H9 (cell line): ENCODE measurements at places on chromosomes 16 and 17.

DNA sequence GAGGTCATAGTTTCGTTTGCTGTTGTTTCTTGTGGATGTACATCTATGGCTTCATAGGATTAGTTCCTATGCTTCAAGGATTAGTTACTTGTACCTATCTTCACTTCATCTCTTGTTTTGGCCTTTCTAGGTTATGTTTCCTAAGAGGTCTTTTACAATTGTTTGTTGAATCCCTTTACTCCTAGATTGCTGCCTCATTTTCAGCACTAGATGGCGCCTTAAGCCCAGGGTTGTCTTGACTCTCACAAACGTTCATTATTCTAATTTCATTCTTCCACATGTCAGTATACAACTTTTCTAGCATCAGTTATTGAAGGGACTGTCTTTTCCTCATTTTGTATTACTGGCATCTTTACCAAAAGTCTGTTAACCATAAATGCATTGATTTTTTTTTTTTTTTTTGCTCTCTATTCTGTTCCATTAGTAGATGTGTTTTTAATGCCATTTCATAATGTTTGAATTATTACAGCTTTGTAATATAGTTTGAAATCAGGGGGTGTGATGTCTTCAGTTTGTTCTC, 45.0 kb upstream of the NACA2 start:
- peak; percentile 54 for DNase-seq

DNA sequence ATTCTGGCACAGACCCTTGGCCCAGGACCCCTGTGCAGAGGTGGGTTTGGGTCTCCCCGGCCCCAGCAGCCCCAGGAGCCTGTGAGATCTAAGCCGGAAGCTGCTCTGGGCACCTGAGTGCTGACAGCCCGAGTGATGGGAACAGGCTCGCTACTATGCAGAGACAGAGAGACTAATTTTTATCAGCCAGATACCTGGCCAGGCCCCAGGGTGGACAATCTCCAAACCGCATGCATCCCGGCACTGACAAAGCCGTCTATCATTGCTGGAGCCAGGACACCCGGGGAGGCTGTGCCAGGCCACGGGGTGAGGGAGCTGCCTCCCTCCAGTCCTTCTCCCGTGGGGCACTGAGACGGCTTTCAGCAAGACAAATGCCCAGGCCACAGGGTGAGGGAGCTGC, 25.0 kb downstream of the CBFA2T3 start:
- DNase-seq, result no peak

DNA sequence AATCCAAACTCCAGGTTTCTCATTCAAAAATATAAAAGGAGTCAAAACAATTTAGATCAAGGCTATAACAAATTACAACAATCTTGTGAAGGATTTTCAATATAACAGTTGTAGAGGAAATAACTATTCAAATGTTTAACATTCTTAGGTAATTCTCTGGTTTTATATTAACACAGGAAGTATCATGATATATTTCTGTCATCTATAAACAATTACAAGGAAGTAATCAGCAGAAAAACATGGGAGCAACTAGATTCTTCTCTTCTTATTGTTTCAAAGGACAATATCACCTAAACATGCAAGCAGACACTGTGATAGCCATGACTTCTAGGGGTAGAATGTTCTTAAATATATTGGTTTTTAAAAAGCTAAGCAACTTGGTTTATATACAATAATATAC, 49.9 kb downstream of the FBXL20 start:
- no peak for DNase-seq

DNA sequence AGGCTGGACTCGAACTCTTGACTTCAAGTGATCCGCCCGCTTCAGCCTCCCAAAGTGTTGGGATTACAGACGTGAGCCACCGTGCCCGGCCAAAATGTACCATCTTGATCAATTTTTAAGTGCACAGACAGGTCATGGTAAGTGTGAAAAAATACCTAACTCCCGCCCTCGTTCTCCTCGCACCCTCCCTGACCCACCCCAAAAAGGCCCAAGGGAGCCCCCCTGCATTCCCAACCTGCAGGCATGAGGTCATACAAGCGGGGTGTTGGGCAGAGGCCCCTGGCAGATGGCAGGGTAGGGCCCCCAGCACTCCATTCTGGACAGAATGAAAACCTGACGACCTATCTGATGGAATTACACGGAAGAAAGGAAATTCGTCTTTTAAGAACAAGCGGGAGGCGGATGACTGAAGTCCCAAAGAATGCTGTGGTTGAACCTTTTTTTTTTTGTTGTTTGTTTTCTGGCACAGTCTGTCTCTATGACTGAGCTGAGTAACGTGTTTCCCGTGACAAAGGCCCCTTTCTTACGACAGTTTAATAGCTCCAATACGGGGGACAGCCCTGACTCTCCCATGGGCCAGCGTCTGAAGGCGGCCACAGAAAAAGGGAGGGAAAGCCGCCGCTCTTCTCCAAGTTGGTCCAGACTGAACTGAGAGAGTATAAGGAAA, 376.4 kb downstream of the SLC39A11 start:
- no peak for DNase-seq

DNA sequence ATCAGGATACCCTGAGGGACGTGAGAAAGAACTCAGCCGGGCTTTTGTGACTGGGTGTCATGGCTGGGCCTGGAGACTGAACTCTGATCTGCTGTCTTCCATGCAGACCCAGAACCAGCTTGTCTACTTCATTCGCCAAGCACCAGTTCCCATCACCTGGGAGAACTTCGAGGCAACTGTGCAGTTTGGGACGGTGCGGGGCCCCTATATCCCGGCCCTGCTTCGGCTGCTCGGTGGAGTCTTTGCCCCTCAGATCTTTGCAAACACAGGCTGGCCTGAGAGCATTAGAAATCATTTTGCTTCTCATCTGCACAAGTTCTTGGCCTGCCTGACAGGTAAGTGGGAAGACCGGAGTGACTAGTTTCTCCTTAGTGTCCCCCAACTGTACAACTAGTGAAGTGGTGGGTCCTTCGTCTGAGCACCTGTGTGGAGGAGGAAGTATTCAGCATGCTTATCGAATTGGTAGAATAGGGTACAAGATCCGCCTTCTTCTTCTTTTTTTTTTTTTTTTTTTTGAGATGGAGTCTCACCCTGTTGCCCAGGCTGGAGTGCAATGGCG, 15.5 kb downstream of the DNAH2 start:
- no peak for DNase-seq

DNA sequence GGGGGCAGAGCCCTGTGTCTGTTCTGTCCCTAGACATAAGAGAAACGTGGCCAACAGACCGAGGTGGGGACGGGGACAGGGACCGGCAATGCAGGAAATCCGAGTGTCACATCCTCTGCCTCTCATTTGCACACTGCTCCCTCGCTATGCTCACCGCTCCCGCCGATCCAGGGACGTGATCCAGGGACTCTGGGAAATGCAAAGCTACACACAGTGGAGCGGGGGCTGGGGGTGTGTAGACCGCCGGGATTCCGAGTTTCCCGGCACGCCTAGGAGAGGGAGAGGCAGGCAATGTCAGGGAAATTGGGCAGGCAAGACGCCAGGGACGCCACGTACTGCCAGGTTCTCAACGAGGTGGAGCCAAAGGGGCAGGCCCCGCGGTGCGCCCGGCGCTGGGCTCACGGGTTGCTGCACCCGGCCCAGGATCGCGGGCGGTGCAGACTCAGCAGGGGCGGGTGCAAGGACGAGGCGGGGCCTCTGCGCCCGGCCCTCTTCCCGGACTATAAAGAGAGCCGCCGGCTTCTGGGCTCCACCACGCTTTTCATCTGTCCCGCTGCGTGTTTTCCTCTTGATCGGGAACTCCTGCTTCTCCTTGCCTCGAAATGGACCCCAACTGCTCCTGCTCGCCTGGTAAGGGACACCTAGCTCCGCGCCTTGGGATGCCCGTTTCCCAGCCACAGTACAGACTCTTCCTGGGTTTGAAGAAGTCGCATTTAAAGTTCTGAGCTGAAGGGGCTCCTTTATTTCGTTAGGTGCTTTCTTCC, at the start of gene MT1X:
TSS of gene MT1X (plus strand) at position 532 of the 764 bp plus-strand sequence. CDS start at position 603, 71 bp downstream.
- peak; percentile 80 for DNase-seq

GRCh38 chr16:19521471-19522396, at the start of gene GDE1:
GDE1 (minus strand) TSS chr16:19522098; CDS start chr16:19521964, 134 bp downstream.
- DNase-seq, result peak; percentile 97

DNA sequence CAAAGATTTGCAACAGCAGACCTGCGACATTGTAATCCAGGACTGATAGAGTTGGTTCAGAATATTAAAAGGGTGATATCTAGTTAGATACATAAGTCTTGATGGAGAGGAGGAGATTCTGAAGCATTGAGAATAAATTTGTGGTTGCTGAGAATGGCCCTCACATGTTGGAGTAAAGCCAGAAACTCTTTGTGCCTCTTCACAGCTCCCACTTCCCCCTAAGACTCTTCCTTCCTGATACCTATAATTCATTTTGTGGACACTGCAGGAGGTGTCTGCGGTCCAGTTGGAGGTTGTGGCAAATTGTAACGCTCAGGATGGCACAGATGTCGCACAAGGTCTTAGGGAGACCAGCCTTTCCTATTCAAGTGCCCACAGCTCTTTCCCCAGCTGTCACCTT, 17.5 kb downstream of the WWOX start:
- DNase-seq, result no peak

- DNase-seq, result no peak
Observed at GRCh38 chr17:72976971-72977770, 115.3 kb downstream of the SLC39A11 start.

GRCh38 chr17:6066183-6066948, 3.8 kb upstream of the WSCD1 start:
- DNase-seq, result no peak

DNA sequence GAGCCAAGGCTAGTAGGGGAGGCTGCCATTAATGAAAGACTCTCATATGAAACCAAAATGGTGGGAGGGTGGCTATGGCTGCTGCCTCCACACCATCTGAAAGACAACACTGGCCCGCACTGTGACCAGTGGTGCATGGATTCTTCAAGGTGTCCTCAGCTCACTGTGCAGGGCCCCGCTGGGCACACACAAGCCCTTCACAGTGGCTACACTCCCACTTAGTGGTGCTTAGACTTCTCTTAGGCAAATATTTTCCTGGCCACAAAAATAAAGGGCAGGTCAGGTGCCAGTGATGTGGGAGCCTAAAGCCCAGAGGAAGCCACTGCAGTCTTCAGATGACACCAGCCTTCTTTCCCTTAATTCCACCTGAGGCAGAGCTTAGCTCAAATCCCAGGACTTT, 38.1 kb upstream of the IRX3 start:
- no peak for DNase-seq

GRCh38 chr16:56525236-56525635, 5.4 kb upstream of the BBS2 start:
- no peak for DNase-seq

- no peak for DNase-seq
Observed at GRCh38 chr16:88685156-88686061, 898 bp downstream of the SNAI3 start.

GRCh38 chr17:74659889-74660288, 36.4 kb upstream of the CD300E start:
- DNase-seq, result no peak

DNA sequence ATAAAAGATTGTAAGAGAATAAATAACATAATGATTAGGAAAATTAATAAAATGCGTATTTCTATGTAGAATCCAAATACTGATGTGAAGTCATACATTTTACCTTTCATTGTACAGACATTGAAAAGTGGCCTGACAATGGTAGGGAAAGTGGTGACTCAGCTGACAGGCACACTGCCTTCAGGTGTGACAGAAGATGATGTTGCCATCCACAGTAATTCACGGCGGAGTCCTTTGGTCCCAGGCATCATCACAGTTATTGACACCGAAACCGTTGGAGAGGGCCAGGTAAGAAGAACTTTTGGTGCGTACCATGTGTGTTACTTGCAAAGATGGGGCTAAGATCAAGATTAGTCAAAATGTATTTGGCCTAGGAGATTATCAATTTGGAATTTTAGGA, 232.8 kb downstream of the BCAS3 start:
- DNase-seq, result no peak

GRCh38 chr17:58693208-58693607, 806 bp downstream of the RAD51C start:
- no peak for DNase-seq

DNA sequence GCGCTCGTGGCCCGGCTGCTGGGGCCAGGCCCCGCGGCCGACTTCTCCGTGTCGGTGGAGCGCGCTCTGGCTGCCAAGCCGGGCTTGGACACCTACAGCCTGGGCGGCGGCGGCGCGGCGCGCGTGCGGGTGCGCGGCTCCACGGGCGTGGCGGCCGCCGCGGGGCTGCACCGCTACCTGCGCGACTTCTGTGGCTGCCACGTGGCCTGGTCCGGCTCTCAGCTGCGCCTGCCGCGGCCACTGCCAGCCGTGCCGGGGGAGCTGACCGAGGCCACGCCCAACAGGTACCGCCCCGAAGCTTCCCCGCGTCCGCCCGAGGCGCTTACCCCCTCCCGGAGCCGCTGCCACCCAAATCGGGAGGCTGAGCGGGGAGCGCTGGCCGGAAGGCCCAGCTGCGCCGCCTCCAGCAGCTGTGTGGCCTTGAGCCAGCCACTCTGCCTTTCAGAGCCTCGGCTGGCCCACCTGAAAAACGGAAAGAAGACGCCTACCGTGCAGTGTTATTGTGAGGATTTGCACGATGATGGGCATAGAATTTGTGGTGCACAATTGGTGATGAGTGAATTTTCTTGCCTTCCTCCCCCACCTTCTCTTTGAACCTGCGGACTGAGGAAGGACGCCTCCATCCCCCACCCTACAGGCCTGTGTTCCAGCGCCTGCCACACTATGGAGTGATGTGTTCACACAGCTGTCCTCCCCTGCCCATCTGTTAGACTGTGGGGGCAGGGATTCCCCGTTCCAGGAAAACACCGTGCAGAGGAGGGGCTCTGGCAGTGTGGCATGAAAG, 523 bp downstream of the NAGLU start:
- peak; percentile 91 for DNase-seq

DNA sequence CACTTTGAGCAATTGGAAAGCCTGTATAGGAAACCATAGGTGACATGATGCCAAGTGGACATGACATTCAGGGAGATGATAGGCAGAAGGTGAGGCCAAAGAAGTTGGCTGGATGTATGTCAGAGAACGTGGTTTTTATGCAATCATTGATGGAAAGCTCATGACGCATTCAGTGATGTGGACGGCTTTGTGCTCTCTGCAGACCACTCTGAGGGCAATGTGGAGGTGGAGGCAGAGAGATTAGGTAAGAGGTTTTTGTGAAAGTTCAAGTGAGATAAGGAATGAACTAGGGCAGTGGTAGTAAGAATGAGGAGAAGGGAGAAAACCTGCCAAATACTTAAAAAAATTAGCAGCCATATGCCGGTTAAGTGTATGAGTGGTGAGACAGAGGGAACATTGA, 99.0 kb downstream of the PRKCA start:
- no peak for DNase-seq

DNA sequence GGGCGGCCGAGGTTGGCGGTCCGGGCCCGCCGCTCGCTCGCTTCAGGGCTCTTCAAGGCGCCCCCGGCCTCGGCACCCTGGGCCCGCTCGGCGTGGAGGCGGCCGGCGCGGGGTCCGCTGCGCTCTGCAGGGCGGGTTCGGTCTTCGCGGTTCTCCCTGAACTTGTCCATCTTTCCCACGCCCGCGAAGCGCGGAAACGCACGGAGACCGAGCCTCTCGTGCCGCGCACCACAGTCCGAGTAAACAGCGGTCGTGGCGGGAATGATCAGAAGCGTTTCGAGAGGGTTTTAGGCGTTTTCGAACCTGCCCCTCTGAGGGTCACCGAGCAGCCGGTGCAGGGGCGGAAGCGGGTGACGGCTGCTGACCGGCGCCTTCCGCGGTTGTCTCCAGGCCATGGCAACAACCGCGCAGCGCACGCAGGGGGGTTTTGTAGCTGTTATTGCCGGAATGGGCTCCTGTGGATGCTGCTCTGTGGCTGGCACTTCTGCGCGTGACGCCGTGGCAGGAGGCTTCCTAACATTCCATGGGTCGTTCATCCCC, 414 bp downstream of the NARF start:
- no peak for DNase-seq
